ENCODE measurements at places on chromosomes 4 and X. TPM values are rescaled to one million over a fixed set of nuclear protein-coding genes. Genes with fewer than 3 reads are reported as not detected.

The TBC1D8B gene
- total RNA-seq, result 9.7 TPM

The BEX1 gene
- total RNA-seq, result 5.4 TPM

The PABPC4L gene
- total RNA-seq, result 3.0 TPM

The TENT5D gene
- 0.13 TPM for total RNA-seq

The RHOXF2B gene
- total RNA-seq, result not detected

The MAGEA2 gene
- total RNA-seq, result not detected

The ARMCX4 gene
- 16.0 TPM for total RNA-seq

The FAAH2 gene
- 17.0 TPM for total RNA-seq

GRCh38 chr4:168566726-168567125 lies 69.9 kb downstream of the PALLD start:
- no peak overlapping the region for H3K27ac ChIP-seq
- no peaks in the 10 kb centered on the region for H3K27me3 ChIP-seq
- H3K4me1 ChIP-seq, result no peaks in the 10 kb centered on the region
- H3K36me3 ChIP-seq, result no peaks in the 10 kb centered on the region
- DNase-seq, result no peak

DNA sequence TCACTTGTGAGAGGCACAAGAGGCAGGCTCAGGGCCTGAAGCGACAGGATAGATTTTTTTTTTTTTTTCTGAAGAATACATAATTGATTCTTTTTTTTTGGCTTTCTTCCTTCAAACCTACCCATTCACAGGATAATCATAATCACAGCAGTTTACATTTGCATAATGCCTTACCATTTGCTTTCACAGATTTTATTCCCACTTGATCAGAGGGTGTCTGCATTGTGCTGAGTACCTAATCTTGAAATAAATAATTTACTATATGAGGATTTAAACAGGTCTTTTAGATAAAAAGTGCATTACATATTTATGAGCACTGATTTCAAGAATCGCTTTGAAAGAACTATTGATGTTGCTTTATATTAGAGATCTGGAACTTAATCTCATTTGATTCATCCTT lies 219.3 kb downstream of the SPRY1 start:
- peaks cover 3% of the 10 kb centered on the region for H3K4me1 ChIP-seq
- no peak overlapping the region for H3K4me3 ChIP-seq
- H3K36me3 ChIP-seq, result no peaks in the 10 kb centered on the region
- H3K27ac ChIP-seq, result no peak overlapping the region
- no peak for DNase-seq

DNA sequence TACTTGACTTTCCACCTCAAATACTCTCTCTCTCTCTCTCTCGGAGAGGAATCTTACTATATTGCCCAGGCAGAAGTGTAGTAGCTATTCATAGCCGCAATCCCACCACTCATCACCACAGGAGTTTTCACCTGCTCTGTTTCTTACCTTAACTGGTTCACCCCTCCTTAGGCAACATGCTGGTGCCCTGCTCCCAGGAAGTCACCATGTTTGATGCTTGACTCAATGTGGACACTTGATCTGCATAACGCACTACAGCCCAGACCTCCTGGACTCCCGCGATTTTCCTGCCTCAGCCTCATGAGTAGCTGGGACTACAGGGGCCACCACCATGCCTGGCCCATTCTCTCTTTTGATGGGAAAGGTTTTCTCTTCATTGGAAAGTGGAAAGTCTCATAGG lies 271.8 kb downstream of the FBXW7 start:
- no peaks in the 10 kb centered on the region for H3K4me1 ChIP-seq
- H3K27ac ChIP-seq, result no peak overlapping the region
- no peaks in the 10 kb centered on the region for H3K27me3 ChIP-seq
- no peak for DNase-seq
- no peaks in the 10 kb centered on the region for H3K36me3 ChIP-seq

- no peak overlapping the region for H3K4me3 ChIP-seq
- H3K27ac ChIP-seq, result peak overlapping the region; percentile 42
- peaks cover 8% of the 10 kb centered on the region for H3K4me1 ChIP-seq
- no peaks in the 10 kb centered on the region for H3K27me3 ChIP-seq
- no peaks in the 10 kb centered on the region for H3K36me3 ChIP-seq
Measured at GRCh38 chr4:89283226-89284009, 24.2 kb downstream of the GPRIN3 start.

- no peak for DNase-seq
- no peak overlapping the region for H3K4me3 ChIP-seq
- no peak overlapping the region for H3K27ac ChIP-seq
- no peaks in the 10 kb centered on the region for H3K36me3 ChIP-seq
- no peaks in the 10 kb centered on the region for H3K27me3 ChIP-seq
Measured at GRCh38 chrX:68669871-68670270, 22.4 kb downstream of the STARD8 start.

DNA sequence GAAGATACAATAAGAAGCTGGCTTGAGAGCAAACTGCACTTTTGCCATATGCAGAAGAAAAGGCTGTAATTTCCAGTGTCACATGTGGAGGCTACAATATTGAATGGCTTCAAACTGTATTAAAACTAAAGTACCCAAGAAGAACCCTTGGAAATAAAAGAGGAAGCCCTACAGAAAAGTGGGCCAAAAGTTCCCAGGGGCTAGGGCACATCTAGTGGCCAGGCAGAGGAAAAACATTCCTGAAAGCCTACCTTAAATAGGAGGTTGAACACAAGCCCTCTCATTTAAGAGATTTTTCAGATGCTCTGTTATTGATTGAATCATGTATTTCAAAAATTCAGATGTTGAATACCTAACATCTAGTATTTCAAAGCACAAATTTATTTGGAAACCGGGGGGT lies 40.6 kb upstream of the PRDX4 start:
- no peaks in the 10 kb centered on the region for H3K36me3 ChIP-seq
- no peak for DNase-seq
- no peaks in the 10 kb centered on the region for H3K4me1 ChIP-seq
- peaks cover 3% of the 10 kb centered on the region for H3K27me3 ChIP-seq
- H3K4me3 ChIP-seq, result no peak overlapping the region

- H3K27me3 ChIP-seq, result no peaks in the 10 kb centered on the region
- DNase-seq, result peak; percentile 39
- peak overlapping the region; percentile 73 for H3K27ac ChIP-seq
- H3K4me3 ChIP-seq, result no peak overlapping the region
- no peaks in the 10 kb centered on the region for H3K36me3 ChIP-seq
- H3K4me1 ChIP-seq, result no peaks in the 10 kb centered on the region
Measured at GRCh38 chrX:150546711-150547153, 21.7 kb upstream of the MTM1 start.

DNA sequence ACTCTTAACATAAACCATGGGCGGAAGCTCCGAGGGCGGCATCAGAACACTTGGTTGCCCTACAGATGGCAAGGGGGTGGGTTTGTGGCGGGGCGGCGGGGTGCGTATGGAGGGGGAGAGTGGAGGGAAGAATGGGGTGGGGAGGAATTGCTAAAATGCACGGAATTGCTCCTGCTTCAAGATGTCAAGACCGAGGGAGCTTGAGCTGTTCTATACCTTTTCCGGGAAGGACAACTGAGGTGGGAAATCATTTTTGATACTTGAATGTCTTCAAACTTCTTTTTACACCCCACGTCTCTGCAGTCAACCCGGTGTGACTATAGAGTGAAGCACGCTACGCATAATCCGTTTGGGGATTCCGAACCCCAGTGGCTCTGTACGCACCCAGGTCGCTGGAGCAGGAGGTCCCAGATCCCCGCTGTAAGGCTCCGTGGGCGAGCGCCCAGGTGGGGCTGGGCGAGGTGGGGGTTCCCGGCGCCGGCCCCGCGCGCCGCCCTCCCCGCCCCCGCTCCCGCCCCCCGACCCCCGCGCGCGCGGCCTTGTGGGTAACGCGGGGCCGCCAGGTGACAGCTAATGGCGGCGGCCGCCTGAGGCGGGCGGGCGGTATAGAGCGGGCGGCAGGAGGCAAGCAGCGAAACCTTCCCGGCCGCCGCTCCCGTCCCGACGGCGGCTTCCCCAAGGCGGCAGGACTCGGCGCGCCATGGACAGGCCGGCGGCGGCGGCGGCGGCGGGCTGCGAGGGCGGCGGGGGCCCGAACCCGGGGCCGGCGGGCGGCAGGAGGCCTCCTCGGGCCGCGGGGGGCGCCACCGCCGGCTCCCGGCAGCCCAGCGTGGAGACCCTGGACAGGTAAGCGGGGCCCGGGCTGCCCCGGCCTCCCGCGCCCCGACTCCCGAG lies at the start of gene MTMR1:
TSS of gene MTMR1 (plus strand) at position 566 of the 894 bp plus-strand sequence. CDS start at position 701, 135 bp downstream.
- no peaks in the 10 kb centered on the region for H3K27me3 ChIP-seq
- H3K36me3 ChIP-seq, result no peaks in the 10 kb centered on the region
- H3K4me3 ChIP-seq, result peak within 1 kb of the TSS; percentile 79
- H3K4me1 ChIP-seq, result no peaks in the 10 kb centered on the region
- peak; percentile 78 for DNase-seq

DNA sequence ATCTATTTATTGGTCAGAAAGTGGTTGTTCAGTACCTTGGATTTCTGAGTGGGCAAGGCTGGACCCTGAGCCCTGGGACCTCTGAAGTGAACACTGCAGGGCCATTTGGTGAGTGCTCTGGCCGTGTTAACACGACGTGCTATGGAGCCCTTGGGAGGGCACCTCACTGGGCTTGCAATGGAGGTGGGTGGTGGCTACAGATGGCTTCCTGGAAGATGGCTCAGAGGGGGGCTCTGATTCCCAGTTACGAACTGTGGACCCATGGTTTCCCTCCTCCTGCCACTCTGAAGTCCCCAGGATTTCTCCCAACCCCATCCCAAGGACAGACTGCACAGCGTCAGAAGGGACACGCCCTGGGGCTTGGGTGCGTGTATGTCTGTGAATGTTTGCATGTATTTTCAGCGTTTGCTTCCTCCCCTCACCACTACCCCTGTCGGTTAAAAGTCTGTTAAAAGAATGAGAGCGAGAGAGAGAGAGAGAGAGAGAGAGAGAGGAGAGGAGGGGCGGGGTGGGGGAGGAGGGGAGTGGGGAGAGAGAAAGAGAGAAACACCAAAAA lies 3.7 kb upstream of the RHOH start:
- H3K4me1 ChIP-seq, result no peaks in the 10 kb centered on the region
- H3K27ac ChIP-seq, result no peak overlapping the region
- H3K4me3 ChIP-seq, result no peak overlapping the region

DNA sequence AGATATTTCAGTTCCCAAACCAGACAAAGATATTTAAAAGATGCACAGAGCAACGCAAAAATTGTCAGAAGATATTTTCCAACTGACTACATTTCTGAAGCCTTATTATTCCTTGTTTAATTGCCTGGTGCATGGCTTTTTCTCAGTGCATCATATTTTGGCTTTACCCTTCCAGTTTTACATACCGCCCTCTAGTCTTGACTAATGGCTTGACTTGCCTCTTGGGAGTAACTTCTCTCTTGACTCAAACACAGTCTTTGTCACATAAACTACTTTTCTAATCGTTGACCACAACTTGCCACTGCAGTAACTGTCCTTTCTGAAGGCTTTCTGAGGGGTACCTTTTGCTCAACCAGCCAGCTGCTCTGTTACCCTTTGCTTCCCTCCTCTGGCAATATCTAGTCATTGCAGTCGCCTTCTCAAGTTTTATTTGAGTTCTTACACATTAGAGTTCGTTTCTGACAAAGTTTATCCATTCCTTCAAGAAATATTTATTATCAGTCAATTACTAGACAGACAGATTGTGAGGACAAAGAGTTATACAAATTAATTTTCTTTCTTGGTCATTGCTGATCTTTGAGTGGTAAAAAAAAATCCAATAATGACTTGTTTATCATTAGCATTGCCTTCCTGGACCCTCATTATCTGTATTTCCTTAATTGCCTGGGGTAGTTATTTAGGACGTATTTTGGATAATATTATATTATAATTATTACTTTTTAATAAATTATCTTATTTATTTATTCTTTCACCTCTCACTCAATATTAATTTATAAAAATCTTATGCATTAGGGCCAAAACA lies 506.9 kb upstream of the PCDH10 start:
- no peaks in the 10 kb centered on the region for H3K27me3 ChIP-seq
- H3K4me1 ChIP-seq, result no peaks in the 10 kb centered on the region
- no peaks in the 10 kb centered on the region for H3K36me3 ChIP-seq
- no peak overlapping the region for H3K27ac ChIP-seq
- H3K4me3 ChIP-seq, result no peak overlapping the region
- no peak for DNase-seq

- no peaks in the 10 kb centered on the region for H3K36me3 ChIP-seq
- H3K4me3 ChIP-seq, result no peak overlapping the region
- H3K27ac ChIP-seq, result no peak overlapping the region
Measured at GRCh38 chr4:10496200-10496599, 39.0 kb upstream of the ZNF518B start.

DNA sequence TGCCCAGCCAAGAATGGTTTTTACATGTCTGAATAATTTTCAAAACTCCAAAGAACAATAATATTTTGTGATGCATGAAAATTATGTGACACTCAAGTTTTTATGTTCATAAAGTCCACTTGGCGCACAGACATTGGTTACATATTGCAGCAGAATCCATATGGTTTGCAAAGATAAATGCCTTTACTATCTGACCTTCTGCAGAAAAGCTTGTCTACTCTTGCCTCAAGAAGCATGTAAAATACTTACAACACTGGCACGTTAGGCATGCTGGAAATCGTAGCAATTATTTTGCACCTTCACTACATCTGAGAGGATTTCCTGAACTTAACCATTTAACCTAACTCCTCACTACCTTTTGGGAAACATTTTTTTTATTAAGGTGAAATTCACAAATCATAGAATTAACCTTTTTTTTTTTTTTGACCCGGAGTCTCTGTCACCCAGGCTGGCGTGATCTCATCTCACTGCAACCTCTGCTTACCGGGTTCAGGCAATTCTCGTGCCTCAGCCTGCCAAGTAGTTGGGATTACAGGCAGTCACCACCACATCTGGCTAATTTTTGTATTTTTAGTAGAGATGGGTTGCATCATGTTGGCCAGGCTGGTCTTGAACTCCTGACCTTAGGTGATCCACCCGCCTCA lies 3.5 kb upstream of the XG start:
- H3K36me3 ChIP-seq, result no peaks in the 10 kb centered on the region
- no peak for DNase-seq
- H3K27ac ChIP-seq, result no peak overlapping the region
- no peaks in the 10 kb centered on the region for H3K27me3 ChIP-seq

GRCh38 chr4:153216546-153216945 lies 12.3 kb downstream of the TRIM2 start:
- no peaks in the 10 kb centered on the region for H3K36me3 ChIP-seq
- no peak overlapping the region for H3K4me3 ChIP-seq
- no peaks in the 10 kb centered on the region for H3K27me3 ChIP-seq

DNA sequence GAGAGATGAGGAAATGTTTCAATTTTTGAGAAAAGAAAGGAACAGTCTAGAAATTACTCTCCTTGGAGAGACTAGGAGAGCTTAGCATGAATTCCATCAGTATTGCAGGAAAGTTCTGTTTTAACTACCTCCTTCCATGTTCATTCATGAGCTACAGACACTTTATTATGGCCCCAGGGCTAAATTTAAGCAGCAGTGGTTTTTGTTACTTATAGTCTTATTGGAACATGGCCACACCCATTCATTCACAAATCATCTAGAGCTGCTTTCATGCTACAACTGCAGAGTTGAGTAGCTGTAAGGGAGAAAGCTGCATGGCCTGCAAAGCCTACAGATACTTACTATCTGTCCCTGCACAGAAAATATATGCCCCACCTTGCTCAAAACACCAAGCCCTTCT lies 81.7 kb downstream of the SHISA3 start:
- no peaks in the 10 kb centered on the region for H3K4me1 ChIP-seq
- no peak for DNase-seq
- H3K27ac ChIP-seq, result no peak overlapping the region
- H3K27me3 ChIP-seq, result no peaks in the 10 kb centered on the region
- no peak overlapping the region for H3K4me3 ChIP-seq
- H3K36me3 ChIP-seq, result no peaks in the 10 kb centered on the region

- no peaks in the 10 kb centered on the region for H3K4me1 ChIP-seq
- no peak for DNase-seq
- H3K4me3 ChIP-seq, result no peak overlapping the region
Measured at GRCh38 chr4:31236020-31236638, 516.0 kb downstream of the PCDH7 start.
